Stimulated activated naive B cell treated with anti-CD40 and anti-IgM and Interleukin-4, amounts not matched to agents 10 μg/mL and 1 μg/mL and 100 μg/mL, for 72 hours (primary cell): ENCODE measurements at places on chromosomes 13 and 19.

DNA sequence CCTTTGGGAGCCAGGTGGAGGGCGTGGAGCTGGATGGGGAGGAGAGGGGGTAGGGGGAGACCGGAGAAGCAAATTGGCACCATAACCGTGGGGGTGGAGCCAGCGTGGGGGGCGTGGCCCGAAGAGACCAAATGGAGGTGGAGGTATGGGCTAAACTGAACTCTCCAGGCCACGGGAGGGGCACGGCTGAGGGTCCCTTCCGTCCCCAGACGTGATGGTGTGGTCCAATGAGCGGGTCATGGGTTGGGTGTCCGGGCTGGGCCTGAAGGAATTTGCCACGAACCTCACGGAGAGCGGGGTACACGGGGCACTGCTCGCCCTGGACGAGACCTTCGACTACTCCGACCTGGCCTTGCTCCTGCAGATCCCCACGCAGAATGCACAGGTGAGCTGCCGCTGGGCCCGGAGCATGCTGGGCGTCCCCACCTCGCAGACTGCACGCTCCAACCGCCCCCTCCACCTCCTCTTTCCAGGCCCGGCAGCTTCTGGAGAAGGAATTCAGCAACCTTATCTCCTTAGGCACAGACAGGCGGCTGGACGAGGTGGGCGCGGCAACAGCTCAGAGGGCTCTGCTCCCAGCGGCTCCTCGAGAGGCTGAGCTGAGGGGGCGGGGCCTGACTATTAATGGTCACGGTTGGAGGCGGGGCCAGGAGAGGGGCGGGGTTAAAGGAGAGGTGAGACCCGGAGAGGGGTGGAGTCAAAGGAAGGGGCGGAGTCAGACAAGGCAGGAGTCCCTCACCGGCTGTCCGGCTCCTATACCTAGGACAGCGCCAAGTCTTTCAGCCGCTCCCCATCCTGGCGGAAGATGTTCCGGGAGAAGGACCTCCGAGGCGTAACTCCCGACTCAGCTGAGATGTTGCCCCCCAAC, 6.2 kb downstream of the HRC start:
- no peak overlapping the region for H3K27ac ChIP-seq
- peaks cover 46% of the 10 kb centered on the region for H3K4me1 ChIP-seq
- H3K36me3 ChIP-seq = peaks cover 6% of the 10 kb centered on the region
- peak overlapping the region; percentile 94 for H3K4me3 ChIP-seq
- DNase-seq = peak; percentile 77

- peaks cover 21% of the 10 kb centered on the region for H3K27me3 ChIP-seq
- peaks cover 4% of the 10 kb centered on the region for H3K4me1 ChIP-seq
- DNase-seq = no peak
- H3K4me3 ChIP-seq = no peak overlapping the region
- H3K36me3 ChIP-seq = no peaks in the 10 kb centered on the region
Observed at GRCh38 chr13:79457390-79457789, 23.6 kb upstream of the NDFIP2 start.

DNA sequence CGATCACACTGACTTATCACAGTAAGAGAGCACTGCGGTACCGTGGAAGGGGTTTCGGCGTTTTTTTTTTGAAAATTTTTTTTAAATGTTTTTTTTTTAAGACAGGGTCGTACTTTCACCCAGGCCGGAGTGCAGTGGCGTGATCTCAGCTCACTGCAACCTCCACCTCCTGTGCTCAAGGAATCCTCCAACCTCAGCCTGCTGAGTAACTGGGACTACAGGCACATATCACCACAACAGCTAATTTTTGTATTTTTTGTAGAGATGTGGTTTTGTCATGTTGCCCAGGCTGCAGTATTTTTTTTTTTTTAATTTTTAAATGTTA, 19.0 kb downstream of the LTBP4 start:
- no peak overlapping the region for H3K4me3 ChIP-seq
- H3K27me3 ChIP-seq = no peaks in the 10 kb centered on the region

DNA sequence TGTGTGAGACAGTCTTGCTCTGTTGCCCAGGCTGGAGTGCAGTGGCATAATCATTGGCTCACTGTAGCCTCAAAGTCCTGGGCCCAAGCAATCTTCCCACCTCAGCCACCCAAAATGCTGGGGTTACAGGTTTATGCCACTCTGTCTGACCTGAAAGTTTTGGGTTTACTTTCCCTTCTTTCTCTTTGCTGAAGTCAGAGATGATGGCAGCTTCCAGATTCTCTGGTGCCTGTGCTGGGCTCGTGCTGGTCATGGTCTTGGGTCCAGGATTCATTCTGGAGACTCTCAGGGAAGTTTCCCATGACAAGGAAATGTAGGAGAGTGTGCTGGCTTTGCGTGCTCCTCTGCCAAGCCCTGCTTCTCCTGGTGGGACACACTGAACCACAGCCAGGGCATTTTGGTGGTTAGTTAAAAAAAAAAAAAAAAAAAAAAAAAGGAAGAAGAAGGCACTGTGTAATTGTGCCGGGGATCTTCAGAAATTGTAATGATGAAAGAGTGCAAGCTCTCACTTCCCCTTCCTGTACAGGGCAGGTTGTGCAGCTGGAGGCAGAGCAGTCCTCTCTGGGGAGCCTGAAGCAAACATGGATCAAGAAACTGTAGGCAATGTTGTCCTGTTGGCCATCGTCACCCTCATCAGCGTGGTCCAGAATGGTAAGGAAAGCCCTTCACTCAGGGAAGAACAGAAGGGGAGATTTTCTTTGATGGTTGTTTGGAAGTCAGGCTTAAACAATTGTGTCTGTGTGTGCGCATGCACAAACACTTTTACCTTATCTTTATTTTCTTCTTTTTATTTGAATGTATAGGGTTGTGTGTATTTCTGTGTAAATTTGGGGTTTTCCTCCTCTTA, at the start of gene ALOX5AP:
TSS of gene ALOX5AP (plus strand) at position 519 of the 847 bp plus-strand sequence. CDS start at position 582, 63 bp downstream.
- peaks cover 3% of the 10 kb centered on the region for H3K36me3 ChIP-seq
- H3K27me3 ChIP-seq = peaks cover 5% of the 10 kb centered on the region
- peak; percentile 70 for DNase-seq
- peaks cover 52% of the 10 kb centered on the region for H3K4me1 ChIP-seq

- H3K4me3 ChIP-seq = no peak overlapping the region
- H3K4me1 ChIP-seq = no peaks in the 10 kb centered on the region
- H3K27me3 ChIP-seq = no peaks in the 10 kb centered on the region
- no peak for DNase-seq
- H3K36me3 ChIP-seq = no peaks in the 10 kb centered on the region
- H3K27ac ChIP-seq = no peak overlapping the region
Observed at GRCh38 chr19:27974082-27974513, 1238.9 kb downstream of the UQCRFS1 start.

- DNase-seq = no peak
- H3K27ac ChIP-seq = no peak overlapping the region
- no peaks in the 10 kb centered on the region for H3K4me1 ChIP-seq
- H3K36me3 ChIP-seq = no peaks in the 10 kb centered on the region
- no peaks in the 10 kb centered on the region for H3K27me3 ChIP-seq
- H3K4me3 ChIP-seq = no peak overlapping the region
Observed at GRCh38 chr13:46495651-46496050, 57.3 kb upstream of the LRCH1 start.

DNA sequence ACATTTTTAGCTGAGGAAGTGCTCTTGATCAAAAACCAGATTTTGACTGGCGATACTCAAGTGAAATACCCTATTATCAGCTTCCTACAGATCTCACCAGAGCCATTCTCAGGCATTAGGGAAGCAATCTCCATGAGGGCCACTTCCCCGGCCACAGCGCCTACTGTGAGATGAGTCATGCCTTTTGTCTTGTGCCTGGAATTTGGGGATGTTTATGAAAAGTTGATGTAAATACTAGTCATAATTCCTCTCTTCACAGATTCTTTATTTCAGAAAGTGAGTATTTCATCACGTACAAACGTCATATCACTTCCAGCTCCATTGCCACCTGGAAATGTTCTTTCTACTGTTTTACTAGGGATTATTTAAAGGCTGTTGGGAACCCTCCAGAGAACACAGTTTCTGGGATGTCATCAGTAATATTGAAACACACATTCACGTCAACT, 25.3 kb upstream of the SLC46A3 start:
- H3K36me3 ChIP-seq = no peaks in the 10 kb centered on the region
- no peak for DNase-seq
- H3K4me1 ChIP-seq = peaks cover 8% of the 10 kb centered on the region
- H3K27ac ChIP-seq = no peak overlapping the region

GRCh38 chr19:2475018-2475701, 767 bp upstream of the GADD45B start:
- peaks cover 45% of the 10 kb centered on the region for H3K4me1 ChIP-seq
- peak overlapping the region; percentile 99 for H3K4me3 ChIP-seq
- no peaks in the 10 kb centered on the region for H3K27me3 ChIP-seq
- H3K36me3 ChIP-seq = peaks cover 31% of the 10 kb centered on the region
- DNase-seq = peak; percentile 80

DNA sequence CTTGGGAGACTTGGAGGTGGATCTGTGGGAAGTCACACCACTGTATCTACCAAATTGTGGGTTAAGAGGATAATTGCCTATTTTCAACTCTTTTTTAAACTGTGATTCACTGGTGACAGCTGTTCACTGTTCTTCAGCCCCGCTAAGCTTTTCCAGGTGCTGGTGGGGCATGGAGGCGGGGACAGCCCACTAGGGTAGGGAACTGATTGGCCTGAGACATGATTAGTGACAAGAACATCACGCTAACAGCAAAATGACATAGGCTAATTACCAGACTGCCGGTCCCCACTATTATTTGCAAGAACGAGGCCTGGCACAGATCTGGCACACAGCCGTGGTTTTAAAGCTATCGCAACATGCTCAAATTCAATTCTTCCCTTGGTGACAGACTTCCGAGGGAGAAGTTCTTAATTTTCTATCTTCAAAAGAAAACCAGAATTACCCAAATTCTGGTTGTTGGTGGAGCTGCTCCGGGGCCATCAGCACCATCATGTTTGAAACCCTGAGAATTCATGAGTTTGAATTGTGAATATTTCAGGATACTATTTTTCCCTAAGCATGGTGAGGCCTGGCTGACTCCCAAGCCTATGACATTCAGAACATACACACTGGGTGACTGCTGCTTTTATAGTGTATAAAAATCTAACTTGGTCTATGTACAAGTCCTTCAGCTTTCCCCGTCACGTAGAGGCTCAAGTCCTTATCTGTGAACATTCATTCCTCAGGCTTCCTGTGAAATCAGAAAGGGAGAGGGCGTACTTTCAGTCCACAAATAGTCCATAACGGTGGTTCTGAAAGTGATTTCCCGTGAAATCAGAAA, 17.9 kb downstream of the DOCK9 start:
- H3K27ac ChIP-seq = no peak overlapping the region
- H3K4me3 ChIP-seq = no peak overlapping the region
- peaks cover 5% of the 10 kb centered on the region for H3K36me3 ChIP-seq
- peaks cover 5% of the 10 kb centered on the region for H3K4me1 ChIP-seq

GRCh38 chr13:28322256-28322905, 172.5 kb downstream of the FLT1 start:
- H3K4me1 ChIP-seq = peaks cover 17% of the 10 kb centered on the region
- no peak overlapping the region for H3K4me3 ChIP-seq
- no peak overlapping the region for H3K27ac ChIP-seq
- H3K36me3 ChIP-seq = peaks cover 4% of the 10 kb centered on the region
- no peak for DNase-seq

DNA sequence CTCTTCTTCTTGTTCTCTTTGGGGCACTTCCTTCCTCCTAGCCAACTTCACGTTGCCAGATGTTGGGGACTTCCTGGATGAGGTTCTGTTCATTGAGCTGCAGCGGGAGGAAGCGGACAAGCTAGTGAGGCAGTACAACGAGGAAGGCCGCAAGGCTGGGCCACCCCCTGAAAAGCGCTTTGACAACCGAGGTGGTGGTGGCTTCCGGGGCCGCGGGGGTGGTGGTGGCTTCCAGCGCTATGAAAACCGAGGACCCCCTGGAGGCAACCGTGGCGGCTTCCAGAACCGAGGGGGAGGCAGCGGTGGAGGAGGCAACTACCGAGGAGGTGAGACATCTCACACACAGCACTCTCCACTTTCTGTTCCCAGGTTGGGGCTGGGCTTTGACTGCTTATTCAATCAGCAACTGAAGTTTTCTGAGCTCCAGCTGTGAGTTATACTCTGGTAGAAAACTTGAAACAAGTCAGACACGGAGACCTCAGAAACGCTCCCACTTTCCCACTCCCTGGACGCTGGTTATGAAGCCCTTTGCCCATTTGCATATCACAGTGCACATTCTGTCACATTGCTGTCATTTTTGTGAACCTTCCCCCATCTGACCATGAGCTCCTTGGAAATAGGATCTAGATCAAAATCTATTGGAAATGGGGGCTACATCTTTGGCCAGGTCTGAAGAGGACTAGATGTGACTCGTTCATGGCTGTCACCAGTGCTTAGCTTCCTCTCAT, 7.2 kb upstream of the CCDC97 start:
- H3K27ac ChIP-seq = peak overlapping the region; percentile 88
- H3K4me3 ChIP-seq = peak overlapping the region; percentile 37
- H3K4me1 ChIP-seq = peaks cover 33% of the 10 kb centered on the region

DNA sequence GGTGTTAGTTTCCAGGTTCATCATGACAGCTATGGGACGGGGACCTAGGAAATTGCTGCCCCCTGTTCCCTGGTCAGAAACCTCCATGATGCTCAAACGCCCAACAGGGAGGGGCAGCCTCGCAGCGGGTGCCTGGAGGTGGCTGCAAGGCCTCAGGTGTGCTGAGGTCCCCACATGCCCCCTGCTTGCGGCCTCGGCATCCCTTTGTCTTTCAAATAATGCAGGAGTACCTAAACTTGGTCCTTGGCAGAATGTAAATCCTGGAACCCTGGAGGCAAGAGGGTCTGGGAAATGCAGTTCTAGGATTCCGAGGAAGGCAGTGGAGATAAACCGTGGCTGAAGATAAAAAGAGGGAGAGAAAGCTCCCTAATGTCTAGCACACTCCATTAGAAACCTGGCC, 52.4 kb downstream of the SKA3 start:
- H3K27me3 ChIP-seq = no peaks in the 10 kb centered on the region
- H3K27ac ChIP-seq = no peak overlapping the region
- no peaks in the 10 kb centered on the region for H3K4me1 ChIP-seq
- H3K36me3 ChIP-seq = no peaks in the 10 kb centered on the region
- DNase-seq = no peak

DNA sequence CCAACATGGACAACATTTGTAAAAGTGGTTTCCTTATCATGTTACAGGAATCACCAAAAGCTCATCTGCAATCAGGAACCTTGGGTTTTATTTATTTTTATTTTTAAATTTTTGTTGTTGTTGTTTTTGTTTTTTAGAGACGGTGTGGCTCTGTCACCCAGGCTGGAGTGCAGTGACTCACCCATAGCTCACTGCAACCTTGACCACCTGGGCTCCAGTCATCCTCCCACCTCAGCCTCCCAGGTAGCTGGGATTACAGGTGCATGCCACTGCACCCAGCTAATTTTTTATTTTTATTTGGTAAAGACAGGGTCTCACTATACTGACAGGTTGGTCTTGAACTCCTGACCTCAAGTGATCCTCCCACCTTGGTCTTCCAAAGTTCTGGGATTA, 13.6 kb upstream of the SERP2 start:
- no peak for DNase-seq
- H3K4me3 ChIP-seq = no peak overlapping the region
- H3K36me3 ChIP-seq = no peaks in the 10 kb centered on the region
- peaks cover 6% of the 10 kb centered on the region for H3K27me3 ChIP-seq
- no peak overlapping the region for H3K27ac ChIP-seq
- no peaks in the 10 kb centered on the region for H3K4me1 ChIP-seq

DNA sequence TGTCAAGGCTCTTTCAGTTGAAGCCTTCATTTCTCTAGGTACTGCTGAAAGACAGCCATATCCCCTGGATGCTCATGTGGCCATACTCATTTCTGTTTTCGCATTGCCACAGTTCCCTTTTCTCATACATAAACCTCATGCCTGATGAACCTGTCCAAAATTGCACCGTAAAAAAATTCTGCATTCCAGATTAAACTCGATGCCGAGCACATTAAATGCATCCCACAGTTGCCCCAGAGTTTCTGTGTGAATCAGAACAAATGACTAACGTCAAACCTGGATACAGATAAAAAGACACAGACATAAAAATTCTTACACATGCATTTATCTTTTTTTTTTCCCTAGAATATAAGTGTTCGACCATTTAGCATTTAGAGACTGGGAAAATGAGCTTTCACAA, 288.2 kb downstream of the COG6 start:
- no peak for DNase-seq
- H3K4me1 ChIP-seq = peaks cover 6% of the 10 kb centered on the region
- H3K27me3 ChIP-seq = peaks cover 5% of the 10 kb centered on the region
- H3K36me3 ChIP-seq = no peaks in the 10 kb centered on the region
- no peak overlapping the region for H3K27ac ChIP-seq
